ENCODE measurements at places on chromosomes 1 and 21.

DNA sequence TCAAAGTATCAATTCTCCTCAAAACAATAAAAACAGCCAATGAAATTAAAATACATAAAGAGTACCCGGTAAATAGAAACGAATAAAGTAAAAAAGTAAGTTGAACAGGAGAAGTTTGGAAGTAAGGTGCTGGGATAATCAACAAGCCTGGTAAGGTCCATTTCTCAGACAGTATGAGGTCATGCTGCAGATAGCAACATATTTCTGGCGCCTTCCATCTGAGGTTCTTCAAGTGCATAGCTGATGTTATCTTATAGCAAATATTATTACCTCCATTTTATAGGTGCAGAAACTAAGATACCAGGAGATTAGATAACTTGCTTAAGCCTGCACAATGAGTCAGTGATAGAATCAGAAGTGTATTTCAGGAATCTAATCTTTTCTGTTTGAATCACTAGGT, 23.7 kb upstream of the CEP350 start:
- DNase-seq, result no peak

GRCh38 chr1:29975036-29975694, 738.8 kb downstream of the PTPRU start:
- no peak for DNase-seq

DNA sequence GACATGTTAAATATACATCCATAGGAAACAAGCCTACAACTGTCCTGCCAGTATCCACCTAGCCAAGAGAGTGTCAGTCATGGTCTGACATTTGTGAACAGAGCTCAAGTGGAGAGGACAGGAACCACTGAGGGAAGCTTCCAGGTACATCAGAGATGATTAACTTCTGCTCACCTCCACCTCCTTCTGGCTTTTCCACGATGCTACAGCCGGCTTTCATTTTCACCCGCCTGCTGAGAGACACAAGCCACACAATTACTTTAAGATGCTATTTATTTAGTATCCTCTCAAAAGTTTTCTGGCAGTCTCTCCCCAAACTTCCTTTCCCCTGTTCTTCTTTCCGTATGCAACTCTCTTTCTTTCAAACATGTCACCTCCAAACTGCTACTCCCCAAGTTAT, 2.1 kb downstream of the ETV3 start:
- DNase-seq, result no peak

DNA sequence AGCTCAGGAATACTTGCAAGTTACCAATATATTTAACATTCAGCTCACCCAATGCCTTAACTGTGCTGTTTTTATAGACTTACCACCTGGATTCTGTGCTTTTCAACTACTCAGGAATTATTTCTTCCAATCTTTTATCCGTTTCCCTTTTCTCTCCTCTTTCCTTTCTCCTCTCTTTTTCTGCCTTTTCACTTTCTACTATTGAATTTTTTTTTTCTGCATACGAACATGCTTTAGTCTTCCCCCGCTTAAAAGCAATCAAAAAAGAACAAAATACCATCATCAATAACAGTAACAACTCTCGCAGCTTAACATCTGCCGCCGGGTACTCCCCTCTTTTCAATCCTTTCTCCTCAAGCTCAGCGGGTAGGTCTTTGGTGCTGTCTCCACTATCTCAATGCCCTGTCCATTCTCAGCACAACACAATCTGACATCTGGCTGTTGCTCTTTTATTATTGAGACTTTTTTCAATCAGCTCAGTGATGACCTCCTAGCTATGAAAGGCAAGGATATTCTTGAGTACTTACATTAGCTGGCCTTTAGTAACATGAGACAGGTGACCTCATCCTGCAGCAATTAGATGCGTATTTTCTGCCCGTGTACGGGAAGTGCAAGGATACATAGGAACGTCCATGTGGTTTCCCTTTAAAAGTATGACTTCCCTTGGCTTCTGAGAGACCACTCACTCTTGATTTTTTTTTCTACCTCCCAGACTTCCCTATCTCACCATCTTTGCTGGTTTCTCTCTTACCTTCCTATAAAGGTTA, 40.2 kb upstream of the SIPA1L2 start:
- DNase-seq, result no peak

DNA sequence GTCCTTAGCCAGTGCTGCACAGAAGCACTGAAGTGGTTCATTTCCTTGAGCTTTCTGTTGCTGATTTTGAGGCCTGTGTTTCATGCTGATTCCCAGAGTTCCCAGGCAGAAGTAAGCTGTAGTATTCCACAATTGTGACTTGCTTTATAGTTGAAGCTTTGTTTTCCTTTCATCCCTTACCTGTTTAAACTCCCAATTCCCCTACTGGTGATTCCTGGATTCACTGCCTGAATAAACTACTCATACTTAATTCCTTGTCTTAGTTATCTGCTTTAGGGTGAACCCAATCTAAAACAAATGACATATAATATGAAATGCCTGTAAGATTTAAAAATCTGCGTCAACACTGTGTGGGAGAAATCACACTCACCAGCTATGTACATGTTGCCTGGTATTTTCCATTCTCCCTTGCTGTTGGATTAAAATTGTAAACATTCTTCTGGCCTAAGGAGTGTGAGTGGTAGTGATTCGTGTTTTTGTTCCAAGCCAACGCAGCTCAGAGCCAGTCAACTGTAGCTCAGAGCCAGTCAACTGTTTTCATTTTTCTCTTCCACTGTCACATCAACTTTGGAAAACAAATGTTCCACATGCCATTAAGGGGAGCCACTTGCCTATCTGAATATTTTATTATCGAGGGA, 879.4 kb downstream of the MRPL39 start:
- DNase-seq, result no peak

- no peak for DNase-seq
Observed at GRCh38 chr1:243718893-243719292, 131.2 kb downstream of the AKT3 start.

DNA sequence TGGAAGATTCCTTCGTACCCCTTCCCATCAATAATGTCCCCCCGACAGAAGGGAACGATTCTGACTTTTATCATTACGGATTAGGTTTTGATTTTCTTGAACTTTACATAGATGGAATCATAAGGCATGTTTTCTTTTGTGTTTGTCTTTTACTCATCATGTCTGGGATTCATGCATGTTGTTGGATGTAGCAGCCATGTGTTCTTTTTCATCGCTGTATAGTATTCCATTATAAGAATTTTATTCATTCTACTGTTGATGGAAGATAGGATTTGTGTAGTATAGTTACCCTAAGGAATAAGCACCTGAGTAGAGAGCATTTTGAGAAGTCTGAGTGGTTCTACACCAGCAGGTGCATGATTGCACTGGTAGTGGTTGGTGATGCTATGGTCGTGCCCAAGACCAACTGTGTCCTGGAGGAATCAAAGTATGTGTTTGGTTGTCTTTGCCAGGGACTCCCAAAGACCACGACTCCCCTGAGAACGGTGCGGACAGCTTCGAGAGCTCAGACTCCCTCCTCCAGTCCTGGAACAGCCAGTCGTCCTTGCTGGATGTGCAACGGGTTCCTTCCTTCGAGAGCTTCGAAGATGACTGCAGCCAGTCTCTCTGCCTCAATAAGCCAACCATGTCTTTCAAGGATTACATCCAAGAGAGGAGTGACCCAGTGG, 13.5 kb downstream of the ETS2 start:
- DNase-seq, result no peak

DNA sequence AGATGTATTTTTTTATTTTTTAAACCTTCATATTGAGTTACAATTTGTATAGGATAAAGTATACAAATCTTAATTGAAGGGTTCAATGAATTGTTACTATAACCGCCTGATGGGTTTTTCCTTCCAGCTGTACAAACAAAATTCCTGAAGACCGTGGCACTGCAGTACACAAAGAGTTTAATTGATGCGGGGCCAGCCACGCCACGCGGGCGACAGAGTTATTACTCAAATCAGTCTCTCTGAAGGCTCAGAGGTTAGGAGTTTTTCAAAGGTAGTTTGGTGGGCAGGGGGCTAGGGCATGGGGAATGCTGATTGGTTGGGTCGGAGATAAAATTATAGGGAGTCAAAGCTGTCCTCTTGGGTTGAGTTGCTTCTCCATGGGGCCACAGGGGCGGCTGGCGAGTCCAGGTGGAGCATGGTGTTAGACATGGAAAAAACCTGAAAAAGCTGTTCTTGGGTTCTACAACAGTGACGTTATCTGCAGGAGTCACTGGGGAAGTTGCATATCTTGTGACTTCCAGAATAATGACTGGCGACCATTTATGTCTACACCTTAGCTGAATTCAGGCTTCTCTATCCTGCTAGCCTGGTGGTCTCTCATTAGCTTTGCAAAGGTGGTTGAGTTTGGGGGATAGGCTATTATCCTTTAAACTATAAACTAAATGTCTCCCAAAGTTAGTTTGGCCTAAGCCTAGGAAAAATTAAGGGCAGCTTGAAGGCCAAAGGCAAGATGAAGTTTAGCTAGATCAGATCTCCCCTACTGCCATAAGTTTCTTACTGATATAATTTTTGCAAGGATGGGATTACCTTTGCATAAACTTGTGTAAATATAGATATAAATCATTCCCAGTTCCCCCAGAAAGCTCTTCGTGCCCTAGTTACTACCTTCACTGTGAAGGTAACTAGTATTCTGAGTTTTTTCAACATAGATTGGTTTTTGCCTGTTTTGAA, 13.0 kb upstream of the TMEM9 start:
- no peak for DNase-seq

GRCh38 chr1:97906567-97907241, 14.1 kb downstream of the DPYD start:
- no peak for DNase-seq

- DNase-seq, result no peak
Observed at GRCh38 chr1:185601189-185601588, 133.0 kb upstream of the HMCN1 start.

DNA sequence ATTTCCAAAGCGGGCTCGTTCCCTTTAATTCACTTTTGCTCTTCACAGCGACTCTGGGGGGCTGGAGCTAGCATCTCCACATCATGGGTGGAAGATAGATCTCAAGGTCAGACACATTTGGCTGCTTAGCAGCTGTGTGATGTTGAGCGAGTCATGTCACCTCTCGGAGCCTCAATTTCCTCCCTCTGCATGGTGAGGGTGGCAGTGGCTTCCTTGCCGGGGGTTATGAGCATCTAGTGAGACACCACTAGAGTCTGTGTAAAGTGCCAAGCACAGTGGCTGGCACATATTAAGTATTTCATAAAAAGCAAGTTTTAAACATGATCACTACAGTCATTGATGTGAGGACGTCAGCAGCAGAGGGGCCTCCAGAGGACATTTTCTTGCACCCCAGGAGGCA, 16.9 kb upstream of the ECE1 start:
- DNase-seq, result no peak

GRCh38 chr1:179955287-179955680, 674 bp downstream of the CEP350 start:
- DNase-seq, result no peak

- no peak for DNase-seq
Observed at GRCh38 chr1:59528900-59529299, 232.0 kb downstream of the FGGY start.

- DNase-seq, result no peak
Observed at GRCh38 chr1:56502700-56503245, 76.6 kb downstream of the PLPP3 start.

GRCh38 chr1:1356796-1357401, 1.5 kb downstream of the MXRA8 start:
- no peak for DNase-seq

- no peak for DNase-seq
Observed at GRCh38 chr1:209616366-209617046, 33.0 kb downstream of the CAMK1G start.

DNA sequence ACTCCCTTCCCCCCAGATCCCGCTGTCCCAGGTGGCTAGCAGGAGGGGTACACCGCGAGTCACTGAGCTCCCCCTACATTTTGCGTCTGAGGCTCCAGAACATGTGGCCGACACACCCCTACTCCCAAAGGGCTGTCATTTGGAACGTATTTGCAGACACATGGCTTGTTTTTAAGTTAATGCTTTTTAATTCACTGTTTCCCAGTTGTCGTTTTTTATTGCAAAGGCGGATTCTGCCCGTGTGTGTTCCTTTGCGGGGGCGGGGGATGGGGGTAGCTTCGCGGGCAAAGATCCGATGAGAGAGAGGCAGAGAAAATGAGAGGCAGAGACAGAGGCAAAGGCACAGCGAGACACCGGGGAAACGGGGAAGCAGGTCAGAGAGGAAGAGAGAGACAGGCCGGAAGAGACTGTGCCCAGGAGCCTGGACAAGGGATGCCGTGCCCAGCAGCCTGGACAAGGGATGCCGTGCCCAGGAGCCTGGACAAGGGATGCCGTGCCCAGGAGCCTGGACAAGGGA, 270.2 kb downstream of the FOXD2 start:
- DNase-seq, result no peak

- no peak for DNase-seq
Observed at GRCh38 chr1:35808450-35809113, 766 bp downstream of the AGO4 start.

DNA sequence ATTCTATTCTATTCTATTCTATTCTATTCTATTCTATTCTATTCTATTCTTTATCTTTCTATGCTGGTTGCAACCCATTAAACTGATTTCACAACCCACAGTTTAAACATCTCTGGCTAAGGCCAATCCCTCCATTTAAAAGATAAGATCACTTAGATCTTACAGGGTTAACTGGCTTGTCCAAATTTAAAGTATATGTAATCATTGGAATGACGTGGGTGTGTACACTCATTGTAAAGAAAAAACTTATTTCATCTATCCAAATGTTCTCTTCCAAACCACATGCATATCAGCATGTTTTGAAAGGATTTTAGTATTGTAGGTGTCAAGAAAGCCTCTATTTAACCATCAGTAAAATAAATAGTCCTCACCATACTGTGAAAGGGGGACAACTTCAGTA, 299.6 kb upstream of the RUNX1 start:
- DNase-seq, result no peak

- DNase-seq, result no peak
Observed at GRCh38 chr1:91018006-91018405, 3.8 kb downstream of the ZNF644 start.

- no peak for DNase-seq
Observed at GRCh38 chr1:3219005-3219790, 150.2 kb downstream of the PRDM16 start.

- DNase-seq, result no peak
Observed at GRCh38 chr1:150259758-150260669, 2.4 kb downstream of the CA14 start.

- no peak for DNase-seq
Observed at GRCh38 chr1:186897008-186897407, 68.3 kb downstream of the PLA2G4A start.

DNA sequence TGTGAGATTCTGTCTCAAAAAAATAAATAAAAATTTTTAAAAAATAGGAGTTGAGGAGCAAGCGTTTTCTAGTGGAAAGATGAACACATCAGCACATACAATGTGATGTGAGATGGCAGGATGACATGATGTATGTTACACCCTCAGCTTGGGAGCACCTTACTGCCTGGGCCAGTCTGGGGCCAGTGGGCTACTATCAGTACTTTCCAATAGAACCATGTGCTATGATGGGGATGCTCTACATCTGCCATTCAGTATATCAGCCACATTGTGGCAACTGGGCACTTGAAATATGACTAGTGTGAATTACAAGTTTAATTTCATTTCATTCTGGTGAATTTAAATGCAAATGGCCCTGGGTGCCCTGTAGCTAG, 156.0 kb downstream of the PGBD5 start:
- no peak for DNase-seq

GRCh38 chr21:42563686-42564085, 50.0 kb downstream of the SLC37A1 start:
- DNase-seq, result no peak

- no peak for DNase-seq
Observed at GRCh38 chr1:24336075-24336474, 16.9 kb downstream of the GRHL3 start.

GRCh38 chr1:56034847-56035481, 544.4 kb downstream of the PLPP3 start:
- DNase-seq, result no peak

Measured in stimulated activated CD8-positive, alpha-beta memory T cell treated with anti-CD3 and anti-CD28 coated beads, Interleukin-15, amount 100 ng/mL, for 4 hours (primary cell).